Ureter (tissue), 1 donor: ENCODE measurements at places on chromosomes 6 and 20.

DNA sequence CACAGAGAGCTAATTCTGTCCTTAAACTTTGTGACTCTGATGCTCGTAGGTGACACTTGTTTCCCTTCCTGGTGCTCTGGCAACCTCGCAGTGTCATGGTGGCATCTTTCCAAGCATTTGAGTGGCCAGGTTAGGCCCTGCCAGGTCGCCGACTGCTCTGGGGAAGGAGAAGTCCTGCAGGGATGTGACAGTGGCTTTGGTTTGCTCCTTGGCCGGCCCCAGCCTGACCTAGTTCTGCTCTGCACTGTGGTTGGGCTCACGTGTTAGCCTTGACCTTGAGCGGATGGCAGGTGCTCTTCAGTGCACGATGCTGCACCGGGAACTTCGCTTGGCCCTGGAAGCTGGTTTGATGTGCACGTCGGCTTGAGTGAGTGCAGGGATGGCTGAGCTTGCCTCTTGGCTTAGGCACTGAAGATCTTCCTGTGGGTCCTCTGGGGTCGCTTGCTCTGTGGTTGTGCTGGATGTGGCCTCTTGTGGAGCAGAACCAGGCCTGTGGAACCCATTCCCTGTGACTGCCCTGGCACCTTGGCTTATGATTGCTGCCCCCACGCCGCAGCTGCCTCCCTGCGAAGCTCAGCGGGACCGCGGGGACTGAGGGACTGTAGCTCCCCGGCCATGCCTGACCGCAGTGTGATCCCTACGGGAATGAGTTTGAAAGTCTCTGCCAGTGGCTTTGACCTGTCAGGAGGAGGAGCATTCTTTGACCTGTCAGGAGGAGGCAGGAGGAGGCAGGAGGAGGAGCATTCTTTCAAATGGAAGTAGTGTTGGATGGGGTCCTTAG, 8.7 kb downstream of the OSBPL2 start:
- no peak for DNase-seq

DNA sequence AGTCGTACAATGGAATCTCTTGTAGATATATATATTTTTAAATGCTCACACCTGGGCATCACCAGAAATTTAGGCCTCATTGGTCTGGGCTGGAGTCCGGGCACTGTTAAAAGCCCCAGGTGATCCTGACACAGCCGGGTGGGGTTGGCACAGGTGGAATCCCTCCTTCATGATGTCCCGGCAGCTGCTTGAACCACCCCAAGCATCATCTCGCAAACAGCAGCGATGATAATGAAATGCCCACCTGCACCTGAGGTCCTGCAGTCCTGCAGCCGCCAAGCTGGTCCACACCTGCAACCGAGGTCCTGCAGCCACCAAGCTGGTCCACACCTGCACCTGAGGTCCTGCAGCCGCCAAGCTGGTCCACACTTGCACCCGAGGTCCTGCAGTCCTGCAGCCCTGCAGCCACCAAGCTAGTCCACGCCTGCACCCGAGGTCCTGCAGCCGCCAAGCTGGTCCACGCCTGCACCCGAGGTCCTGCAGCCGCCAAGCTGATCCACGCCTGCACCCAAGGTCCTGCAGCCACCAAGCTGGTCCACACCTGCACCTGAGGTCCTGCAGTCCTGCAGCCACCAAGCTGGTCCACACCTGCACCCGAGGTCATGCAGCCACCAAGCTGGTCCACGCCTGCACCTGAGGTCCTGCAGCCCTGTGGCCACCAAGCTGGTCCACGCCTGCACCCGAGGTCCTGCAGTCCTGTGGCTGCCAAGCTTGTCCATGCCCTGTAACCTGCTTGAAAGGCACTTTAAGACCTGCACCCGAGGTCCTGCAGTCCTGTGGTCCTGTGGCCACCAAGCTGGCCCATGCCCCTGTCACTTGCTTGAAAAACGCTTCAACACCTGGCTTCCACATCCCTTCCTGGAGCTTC, 261.2 kb downstream of the DLL1 start:
- peak; percentile 30 for DNase-seq

DNA sequence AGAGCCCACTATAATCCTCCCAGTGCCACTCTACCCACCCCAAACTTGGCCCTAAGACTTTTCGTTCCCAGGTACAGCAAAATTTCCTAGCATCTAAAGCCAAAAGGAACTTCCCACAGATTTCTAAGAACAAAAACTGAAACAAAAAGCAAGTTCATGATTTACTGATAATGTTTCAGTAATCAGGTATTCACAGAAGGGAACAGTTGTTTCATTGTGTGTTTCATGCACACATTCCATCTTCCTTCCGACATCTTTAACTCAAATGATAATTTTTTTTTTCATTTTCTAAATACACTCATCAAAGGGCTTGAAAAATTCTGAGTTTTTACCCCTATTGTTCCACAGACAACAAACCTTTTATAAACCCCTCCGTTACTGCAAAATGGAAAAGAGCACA, 6.0 kb upstream of the BTN1A1 start:
- DNase-seq, result no peak

DNA sequence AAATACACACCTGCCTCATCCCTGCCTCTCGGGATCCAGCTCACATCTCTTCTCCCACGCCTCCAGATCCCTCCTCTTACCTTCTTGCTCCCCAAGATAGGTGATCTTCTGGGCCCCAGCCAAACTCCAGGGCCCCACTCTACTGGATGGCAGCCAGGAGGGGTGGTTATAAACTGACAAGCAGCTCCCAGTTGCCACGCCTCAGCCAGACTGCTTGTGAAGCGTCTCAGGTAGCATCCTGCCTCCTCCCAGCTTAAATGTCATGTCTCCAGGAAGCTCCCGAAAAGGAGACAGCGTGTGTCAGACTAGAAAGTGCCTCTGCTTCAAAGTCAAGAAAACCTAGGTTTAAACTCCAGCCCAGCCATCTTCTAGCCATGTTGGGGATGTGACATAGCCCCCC, 114.1 kb downstream of the LRFN2 start:
- DNase-seq, result no peak

DNA sequence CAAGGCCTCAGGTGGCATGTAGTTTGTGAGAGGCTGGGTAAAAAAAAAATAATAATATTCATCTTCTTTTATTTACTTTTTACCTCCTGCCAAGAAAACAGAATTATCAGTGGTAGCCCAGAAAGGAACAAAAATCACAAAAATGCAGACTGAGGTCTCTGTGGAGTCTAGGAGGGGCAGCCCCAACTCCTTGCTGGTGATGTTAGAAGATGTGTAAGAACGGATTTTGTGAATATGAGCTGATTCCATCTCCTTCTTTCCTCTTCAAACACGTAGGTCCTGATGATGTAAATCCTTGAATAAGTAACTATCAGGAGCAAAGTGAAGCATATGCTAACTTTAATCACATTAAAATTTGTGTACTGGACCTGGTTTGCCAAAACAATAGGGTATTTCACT, 226.8 kb downstream of the EYA4 start:
- DNase-seq, result no peak

DNA sequence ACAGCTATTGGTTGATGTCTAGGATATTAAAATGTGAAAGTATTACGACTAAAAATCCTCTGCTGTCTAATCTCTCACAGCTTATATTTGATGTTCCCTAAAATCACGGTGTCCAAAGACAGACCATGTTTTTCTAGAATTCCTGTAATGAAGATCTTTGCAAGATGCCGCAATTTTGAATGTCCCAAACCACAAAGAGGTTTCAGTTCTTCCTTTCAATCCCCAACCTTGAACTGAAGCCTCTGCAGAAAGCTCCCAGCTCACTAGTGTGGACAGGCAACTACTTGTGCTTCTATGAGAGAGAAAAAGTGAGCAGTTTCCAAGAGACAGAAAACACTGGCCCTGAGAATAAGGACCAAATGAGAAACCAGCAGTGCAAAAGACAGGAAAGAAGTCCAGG, 370.1 kb downstream of the FOXA2 start:
- no peak for DNase-seq

DNA sequence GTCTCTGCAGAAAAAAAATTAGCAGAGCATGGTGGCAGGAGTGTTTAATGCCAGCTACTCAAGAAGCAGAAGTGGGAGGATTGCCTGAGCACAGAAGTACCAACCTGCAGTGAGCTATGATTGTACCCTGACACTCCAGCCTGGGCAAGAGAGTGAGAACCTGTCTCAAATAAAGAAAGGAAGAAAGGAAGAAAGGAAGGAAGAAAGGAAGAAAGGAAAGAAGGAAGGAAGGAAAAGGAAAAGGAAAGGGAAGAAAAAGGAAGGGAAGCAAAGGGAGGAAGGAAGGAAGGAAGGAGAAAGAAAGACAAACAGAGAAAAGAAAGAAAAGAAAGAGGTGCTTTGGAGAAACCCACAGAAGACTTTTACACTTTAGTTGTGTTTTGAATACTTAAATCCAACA, 12.8 kb upstream of the PDCD2 start:
- no peak for DNase-seq

- DNase-seq, result peak; percentile 67
Observed at GRCh38 chr6:31776989-31777666, at the start of gene VWA7. Gene VWA7, minus strand, starts transcription at chr6:31777328. Its CDS starts 549 bp downstream, at chr6:31776779.

DNA sequence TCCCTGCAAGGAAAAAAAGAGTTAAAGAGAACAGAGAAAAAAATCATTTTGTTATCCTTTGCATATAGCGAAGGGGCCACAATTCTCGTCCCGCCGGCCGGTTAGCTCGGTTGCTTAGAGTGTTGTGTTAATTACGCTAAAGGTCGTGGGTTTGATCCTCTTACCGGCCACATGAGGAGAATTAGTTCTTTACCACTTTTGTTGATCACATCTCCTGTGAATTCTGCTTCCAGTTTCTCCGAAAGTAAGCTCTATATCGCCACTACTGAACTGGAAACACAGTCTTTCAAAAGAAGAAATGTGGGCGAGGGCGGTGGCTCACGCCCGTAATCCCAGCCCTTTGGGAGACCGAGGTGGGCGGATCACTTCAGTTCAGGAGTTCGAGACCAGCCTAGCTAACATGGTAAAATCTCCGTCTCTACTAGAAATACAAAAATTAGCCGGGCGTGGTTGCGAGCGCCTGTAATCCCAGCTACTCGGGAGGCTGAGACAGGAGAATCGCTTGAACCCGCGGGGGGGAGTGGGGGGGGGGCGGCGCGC, 13.4 kb downstream of the PRSS16 start:
- DNase-seq, result no peak

GRCh38 chr6:18792866-18793265, 405.7 kb downstream of the RNF144B start:
- no peak for DNase-seq

DNA sequence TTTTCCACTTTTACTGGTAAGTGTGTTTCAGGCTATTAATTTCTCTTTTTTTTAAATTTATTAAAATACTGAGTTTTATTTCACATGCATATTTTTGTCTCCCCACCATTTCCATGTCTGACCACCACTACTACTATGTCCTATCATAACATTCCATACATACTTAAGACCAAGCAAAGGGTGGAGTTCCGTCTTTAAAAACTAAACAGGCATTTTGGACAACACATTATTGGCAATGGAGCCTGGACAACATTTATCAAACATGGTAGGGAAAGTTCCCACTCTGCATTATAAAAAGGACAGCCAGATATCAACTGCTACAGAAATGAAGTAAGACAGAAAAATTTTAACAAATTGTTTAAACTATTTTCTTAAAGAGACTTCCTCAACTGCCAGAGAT, 91.9 kb downstream of the LMBRD1 start:
- DNase-seq, result no peak

GRCh38 chr6:166766769-166767168, 139.7 kb upstream of the RPS6KA2 start:
- no peak for DNase-seq
